GM13976 (cell line): ENCODE measurements at places on chromosomes 4 and X.

DNA sequence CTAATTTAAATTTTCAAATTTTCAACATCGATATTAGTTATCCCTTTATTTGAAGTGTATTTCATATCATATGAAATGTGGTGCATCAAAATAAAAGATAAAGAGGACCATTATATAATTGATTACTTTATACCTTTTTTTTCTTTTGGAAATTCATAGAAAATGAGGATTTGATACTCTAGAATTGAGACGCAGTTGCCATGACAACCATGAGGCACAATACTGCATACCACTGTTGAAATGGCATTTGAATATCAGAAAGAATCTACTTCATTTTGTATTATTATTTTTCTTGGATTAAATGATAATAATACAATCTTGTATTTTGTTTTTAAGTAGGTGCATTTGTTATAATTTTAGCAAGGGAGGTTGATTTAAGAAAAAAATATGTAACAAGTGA is 323.1 kb downstream of the PCDH18 start:
- DNase-seq: no peak

DNA sequence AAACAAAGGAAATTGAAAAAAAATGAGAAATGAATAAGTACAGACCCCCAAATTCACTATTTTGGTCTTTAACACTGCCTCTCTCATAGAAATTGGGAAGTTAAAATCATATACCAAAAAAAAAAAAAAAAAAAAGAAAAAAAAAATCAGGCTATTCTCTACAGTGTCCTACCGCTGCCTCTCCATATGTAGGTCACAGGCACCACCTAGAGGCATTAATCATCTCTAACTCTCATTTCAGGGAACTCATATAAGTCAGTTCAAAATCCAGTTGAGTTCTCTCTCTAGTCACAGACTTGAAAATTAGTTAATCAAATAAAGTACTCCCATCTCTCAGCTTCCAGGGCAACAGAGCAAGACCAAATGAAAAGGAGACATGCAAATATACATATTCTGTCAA is 47.9 kb downstream of the COX18 start:
- DNase-seq: peak; percentile 46

DNA sequence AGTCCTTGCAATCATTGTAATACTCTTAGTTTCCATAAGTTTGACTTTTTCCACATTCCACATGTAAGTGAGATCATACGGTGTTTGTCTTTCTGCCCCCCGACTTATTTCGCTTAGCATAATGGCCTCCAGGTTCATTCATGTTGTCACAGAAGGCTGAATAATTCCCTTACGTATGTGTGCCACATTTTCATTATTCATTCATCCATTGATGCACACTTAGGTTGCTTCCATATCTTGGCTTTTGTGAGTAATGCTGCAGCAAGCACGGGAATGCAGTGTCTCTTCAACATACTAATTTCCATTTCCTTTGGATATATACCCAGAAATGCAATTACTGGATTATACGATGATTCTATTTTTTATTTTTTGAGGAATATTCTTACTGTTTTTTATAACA is 22.0 kb upstream of the VEGFC start:
- no peak for DNase-seq

GRCh38 chr4:5082376-5082775 is 31.1 kb downstream of the STK32B start:
- DNase-seq: no peak

GRCh38 chr4:153156263-153156662 is 48.0 kb upstream of the TRIM2 start:
- no peak for DNase-seq

DNA sequence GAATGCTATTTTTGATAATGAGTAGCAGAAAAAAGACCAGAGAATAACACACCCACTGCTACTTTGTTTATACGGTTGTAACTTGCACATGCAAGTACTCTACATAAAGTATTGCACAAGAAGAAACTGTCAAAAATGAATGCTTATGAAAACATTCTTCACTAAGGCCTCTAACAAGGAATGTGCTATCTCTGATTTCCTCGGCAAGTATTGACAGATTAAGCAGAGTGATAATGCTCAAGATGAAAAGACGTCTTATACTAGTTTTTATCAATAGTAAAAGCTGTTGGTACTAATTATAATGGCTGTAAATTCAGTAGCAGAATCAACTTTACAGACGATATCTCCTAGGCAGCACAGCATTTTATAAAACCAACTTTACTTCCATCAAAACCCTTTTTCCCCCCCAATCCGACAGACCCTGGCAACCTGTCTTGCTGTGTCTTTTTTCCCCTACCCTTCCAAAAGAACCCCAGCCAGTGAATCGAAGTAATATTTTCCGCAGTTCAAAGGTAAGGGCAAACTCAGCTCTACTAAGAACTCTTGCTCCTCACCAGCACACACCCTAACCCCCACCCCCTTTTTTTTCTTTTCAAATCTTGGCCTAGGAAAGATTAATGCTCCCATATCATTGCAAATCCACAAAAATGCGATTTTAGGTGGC is 1.5 kb downstream of the FRYL start:
- no peak for DNase-seq

DNA sequence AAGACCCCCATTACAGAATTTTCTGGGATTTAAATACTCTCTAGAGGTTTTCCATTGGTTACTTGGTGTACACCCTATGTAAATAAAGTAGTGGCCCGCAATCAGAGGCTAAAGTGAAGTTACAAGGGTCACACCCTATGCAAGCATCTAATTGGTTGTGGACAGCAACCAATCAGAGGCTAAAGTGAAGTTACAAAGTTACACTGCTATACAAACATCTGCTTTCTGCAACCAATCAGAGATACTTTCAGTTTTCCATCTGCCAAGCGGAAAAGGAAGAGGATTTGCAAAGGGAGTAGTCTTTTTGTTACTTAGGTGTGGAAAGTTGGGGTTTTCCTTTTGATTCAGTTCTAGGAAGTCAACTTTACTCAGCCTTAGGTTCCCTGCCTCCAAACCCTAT is 2.0 kb upstream of the ATRX start:
- DNase-seq: no peak

GRCh38 chr4:2385516-2385915 is 32.9 kb downstream of the ZFYVE28 start:
- no peak for DNase-seq

DNA sequence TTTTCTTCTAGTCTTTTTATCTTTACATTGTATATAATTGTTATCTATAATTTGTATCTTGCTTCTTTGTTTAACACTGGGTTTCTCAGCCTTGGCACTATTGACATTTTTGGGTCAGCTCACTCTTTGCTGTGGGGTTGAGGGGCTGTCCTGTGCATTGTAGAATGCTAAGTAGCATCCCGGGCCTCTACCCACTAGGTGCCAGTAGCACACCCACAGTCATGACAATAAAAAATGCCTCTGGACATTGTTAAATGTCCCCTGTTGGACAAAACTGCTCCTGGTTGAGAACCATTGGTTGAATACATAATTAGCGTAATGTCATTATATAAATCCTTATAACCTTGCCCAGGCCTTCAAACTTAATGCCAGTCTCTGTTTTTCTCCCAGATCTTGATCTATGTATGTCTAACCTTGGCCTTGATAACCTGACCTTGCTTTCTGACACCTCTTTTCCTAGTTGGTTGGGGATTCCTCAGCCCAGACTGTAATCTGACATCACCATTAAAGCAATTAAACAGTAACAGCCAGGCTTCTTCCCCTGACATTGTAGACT is 46.1 kb downstream of the DCX start:
- DNase-seq: no peak

DNA sequence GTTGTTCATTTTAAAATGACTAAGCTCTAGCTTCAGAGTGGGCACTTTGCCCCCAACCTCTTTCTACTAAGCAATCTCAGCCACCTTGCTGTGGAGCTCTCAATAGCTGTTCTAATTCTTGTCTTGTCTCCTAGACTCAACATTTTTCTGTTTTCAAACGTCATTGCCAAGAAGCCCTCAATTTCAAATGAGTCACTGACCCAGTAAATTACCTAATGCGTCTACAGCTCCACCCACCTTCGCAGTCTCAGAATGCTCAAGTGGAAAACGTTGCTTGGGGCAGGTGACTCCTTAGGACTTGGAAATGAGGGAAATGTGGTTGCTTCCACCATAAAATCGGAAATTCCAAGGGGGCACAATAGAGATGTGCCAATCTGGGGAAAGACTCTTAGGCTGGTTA is 59.0 kb downstream of the ING2 start:
- no peak for DNase-seq

GRCh38 chr4:2182994-2183393 is 58.9 kb downstream of the HAUS3 start:
- DNase-seq: no peak

- DNase-seq: no peak
These were observed 164.3 kb downstream of the STPG2 start for GRCh38 chr4:97978791-97979488.

DNA sequence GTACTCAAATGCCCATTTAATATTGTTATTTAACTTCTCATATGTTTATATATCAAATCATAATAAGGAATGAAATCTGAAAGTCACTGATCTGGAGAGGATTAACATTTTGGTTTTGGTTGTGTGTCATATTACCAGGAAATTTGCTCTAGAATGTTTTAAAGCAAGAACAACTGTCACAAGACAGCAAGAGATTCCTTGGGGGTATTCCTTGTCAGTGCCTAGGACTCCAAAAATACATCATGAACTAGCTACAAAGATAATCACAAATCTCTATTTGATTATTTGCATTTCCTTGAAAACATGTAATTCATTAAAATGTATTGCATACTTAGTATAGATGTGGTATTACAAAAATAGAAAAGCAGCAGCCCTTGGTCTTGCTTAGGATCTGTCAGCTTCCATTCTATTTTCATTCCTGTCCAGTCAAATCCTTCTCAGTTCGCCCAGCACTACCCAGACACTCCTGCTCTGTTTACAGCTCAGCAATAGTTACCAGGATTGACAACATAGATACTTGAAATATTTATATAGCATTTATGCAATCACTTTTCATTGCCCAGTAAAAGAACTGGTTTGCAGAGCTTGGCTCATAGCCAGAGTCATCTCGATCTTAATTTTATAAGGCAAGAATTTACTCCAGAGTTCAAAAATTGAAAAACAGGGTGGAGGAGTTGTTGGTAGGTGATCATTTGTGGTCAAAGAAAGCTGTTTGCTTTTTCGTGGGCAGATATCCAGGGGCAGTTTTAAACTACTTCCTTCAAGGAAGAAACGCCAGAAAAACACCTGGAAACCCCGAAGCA is 9.2 kb upstream of the BMP3 start:
- no peak for DNase-seq

DNA sequence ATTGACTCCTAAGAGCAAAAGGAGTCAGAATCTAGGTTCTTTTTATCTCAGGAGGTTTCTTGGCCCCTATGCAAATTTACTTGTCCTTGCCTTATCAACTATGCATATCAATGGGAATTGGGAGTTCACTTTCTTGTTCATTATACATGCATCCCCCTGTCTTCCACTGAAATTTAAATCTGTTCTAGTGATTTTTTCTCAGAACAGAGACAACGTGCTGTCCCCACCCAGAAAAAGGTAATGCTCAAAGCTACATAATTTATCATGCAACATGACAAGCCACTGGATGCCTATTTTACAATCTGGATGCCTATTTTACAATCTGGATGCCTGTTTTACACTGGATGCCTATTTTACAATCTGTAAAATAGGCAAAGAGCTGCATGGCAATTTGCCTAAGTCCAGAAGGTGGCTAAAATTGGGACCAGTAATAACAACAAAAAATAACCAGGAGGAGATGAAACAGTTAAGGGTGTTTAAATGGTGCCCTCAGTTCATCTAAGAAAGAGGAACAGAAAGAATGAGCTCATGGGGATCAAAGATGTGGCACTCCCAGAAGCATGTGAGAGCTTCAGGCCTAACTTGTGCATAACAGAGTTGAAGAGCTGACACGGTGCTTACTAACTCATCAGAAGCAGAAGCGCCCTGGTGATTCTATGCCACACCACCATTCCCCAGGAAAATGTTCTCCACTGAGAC is 537.8 kb upstream of the BOD1L1 start:
- DNase-seq: peak; percentile 32

GRCh38 chr4:180448306-180448705 is 1794.9 kb upstream of the TENM3 start:
- DNase-seq: no peak

GRCh38 chr4:36652857-36653256 is 371.4 kb downstream of the DTHD1 start:
- DNase-seq: no peak

DNA sequence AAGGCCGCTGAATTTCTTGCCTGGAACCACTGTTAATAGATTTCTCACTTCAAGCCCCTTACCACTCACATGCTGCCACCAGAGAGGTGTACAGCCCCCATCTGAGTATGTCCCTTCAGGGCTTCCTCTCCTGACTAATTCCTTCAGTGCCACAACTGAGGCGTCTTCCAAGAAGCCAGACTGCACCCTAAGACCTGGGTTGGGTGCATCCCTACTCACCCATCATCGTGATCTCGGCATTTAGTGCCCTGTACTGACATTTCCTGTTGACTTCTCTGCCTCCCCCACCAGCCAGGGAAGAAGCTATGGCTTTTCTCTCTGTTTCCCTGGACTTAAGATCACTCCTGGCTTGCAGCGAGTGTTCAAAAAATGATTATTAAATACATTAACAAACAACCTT is 40.4 kb upstream of the MAP3K15 start:
- DNase-seq: no peak

- DNase-seq: no peak
These were observed 207.8 kb downstream of the ANTXR2 start for GRCh38 chr4:79865201-79865597.

GRCh38 chr4:78166622-78167021 is 109.5 kb downstream of the FRAS1 start:
- no peak for DNase-seq

DNA sequence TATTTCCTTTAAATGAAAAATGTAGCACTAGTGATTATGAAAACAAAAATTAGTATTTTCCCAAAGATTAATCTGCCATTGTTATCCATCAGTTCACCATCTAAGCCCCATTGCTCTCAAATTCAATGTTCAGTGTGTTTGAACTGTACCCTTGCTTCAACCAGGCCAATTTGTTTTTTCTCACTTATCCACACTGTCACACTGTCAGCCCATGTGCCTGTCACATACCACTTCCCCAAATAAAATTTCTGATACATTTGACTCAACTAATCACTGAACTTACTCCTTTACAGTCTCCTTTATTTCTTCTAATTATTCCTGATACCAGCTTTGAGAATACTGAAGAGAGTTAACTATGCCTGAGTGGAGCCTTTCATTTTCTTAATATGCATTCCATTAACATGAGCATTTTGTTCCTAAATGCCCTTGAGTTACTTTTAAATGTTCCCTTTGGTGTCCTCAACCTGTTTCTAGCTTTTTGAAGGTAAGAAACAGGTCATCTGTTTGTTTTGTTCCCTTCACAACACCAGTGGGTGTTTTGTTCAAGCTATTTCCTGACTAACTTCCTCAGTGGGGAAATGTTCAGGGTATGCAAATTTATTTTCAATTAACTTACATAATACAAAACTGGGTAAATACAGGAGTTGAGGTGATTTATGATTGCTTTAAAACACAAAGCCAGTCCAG is 117.1 kb downstream of the RPA4 start:
- no peak for DNase-seq

DNA sequence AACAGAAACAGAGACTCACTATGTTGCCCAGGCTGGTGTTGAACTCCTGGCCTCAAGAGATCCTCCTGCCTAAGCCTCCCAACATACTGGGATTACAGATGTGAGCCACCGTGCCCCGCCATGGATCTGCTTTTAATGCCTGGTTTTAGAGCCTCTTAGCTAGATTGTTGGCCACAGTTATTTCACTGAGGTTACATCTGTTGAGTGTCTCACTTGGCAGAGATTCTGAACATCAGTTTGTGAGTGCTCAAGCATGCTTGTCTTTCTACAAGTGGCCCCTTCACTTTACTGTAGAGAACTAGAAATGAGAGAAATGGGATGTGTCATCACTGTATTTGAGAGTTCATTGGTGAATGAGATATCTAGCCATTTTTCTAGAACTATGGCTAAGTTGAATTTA is 218.5 kb downstream of the APBB2 start:
- no peak for DNase-seq
